Stimulated activated CD4-positive, alpha-beta T cell treated with anti-CD3 and anti-CD28 coated beads, TNF-alpha, amount 100 ng/mL, for 4 hours (primary cell): ENCODE measurements at places on chromosomes 5 and 9.

- no peak for DNase-seq
These were observed 94.7 kb upstream of the OSMR start for GRCh38 chr5:38751103-38751502.

DNA sequence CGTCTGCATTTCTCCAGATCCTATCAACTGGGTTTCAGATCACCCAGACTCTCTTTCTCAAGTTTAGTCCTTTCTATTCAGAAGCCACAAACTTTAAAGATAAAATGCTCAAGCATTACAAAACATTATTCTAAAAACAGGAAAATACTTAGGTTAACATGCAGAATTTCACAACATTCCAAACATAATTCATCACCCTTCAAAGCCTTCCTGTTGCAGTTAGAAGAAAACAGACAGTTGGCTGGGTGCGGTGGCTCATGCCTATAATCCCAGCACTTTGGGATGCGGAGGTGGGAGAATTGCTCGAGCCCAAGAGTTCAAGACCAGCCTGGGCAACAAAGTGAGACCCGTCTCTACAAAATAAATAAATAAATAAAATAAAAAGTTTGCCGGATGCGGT lies 7.7 kb upstream of the OCLN start:
- DNase-seq, result no peak

GRCh38 chr5:111892949-111893348 lies 136.0 kb upstream of the NREP start:
- DNase-seq, result no peak

DNA sequence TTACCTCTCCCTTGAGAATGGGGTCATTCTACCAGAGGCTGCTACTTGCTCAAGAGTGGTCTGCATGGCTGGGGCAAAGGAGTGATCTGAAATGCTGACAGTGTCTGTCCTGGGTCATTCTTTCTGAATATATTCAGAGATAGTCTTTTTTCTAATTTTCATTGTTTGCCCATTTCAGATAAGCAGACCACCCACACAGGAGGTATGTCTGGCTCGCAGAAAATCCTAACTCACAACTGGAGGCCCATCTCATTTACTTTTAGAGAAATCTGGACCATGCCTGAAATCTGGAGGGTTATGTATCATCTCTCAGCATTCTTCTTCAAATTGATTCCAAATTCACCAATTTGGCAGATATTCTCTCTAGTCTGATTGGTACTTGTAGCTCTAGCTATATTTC lies 227.6 kb downstream of the SEC61B start:
- DNase-seq, result no peak

DNA sequence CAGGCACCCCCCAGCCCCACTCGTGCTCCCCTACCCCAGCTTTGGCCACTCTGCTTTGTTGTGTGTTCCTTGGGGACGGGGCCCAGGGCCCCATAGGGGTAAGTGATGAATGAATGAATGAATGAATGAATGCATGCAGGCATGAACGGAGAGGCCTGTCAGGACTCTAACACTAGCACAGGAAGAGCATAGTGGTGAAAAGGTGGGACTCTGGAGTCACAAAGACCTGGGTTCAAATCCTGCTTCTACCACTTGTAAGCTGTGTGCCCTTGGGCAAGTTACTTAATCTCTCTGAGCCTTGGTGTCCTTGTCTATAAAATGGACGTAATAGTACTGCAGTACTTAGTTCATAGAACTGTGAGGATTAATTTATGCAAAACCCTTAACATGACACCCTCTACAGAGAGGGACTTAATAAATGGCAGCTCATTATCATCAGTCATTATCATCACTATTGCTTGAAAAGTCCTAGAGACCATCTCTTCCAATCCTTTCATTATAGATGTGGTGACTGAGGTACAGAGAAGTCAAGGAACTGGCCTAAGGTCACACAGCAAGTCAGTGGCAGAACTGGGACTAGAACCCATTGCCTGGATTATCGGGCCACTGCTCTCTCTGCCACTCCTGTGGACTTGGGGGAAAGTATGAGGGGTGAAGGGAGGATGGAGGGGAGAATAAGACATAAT lies 13.2 kb downstream of the ORM2 start:
- DNase-seq, result no peak

DNA sequence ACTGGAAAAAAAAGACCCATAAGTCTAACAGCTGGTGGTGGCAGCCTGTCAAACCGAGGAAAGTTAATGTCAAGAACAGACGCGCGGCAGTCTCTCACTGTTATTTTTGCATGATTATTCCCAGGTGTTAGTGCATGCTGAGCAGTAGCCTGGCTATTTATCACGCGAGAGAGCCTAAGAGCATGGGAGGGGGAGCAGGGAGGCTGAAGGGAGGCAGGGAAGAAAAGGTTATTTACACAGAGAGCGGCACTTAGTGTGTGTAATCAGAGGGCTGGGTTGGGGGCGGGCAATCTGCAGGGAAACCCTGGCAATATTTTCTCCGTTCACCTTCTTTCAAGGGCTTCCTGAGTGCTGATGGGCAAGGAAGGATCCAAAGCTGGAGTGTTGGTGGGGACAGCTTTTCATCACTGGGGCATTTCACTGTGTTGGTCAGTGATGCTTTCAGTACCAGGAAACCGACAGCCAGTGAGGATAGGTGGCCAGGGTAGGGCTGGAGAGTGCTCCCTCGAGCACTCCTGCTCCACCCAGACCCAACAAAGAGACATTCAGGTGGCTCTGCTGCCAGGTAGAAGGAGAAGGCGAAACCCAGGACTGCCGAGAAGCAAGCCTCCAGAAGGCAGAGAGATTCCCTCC lies 39.6 kb downstream of the ZNF608 start:
- DNase-seq, result no peak

GRCh38 chr9:23229890-23230317 lies 596.1 kb downstream of the ELAVL2 start:
- DNase-seq, result no peak

- DNase-seq, result no peak
These were observed 500.8 kb upstream of the WWC1 start for GRCh38 chr5:167790462-167791260.

DNA sequence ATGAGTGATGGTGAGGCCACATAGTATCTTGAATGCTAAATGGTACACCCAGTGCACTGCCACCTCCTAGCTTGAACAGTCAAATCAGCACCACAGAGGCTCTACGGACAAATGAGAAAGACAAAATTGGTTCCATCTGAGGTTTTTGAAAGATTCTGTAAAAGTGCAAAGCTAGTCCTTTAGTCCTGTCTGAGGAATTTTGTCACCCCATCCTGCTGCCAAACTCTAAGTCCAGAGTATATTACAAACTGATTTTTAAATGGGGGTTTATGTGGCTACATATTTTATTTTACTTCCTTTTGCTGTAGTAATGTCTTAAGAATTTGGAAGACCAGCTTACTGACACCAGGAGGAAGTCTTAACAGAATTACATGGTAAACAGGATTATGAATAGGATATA lies 7.7 kb downstream of the FREM1 start:
- DNase-seq, result no peak

GRCh38 chr5:14396737-14397136 lies 184.9 kb upstream of the OTULINL start:
- no peak for DNase-seq

- DNase-seq, result no peak
These were observed 661.6 kb downstream of the LRRC70 start for GRCh38 chr5:63240063-63240755.

DNA sequence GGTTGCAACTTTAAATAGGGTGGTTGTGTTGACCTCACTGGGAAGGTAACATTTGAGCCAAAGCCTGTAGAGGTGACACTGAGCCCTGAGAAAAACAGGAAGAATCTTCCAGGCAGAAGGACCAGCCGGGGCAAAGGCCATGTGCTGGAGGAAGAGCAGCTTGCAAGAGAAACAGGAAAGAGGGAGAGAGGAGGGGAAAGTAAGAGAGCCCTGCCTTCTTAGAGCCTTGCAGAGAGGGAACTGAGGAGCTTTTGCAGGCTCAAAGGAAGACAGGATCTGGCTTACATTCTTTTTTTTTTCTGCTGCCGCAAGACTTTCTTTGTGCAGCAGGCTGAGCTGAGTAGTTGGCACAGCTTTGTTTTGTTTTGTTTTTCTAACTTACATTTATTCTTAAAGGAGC lies 17.4 kb downstream of the C9orf153 start:
- DNase-seq, result no peak

GRCh38 chr9:123483191-123483803 lies 127.3 kb downstream of the CRB2 start:
- DNase-seq, result no peak

- no peak for DNase-seq
These were observed 28.2 kb downstream of the PSD2 start for GRCh38 chr5:139823757-139824355.

DNA sequence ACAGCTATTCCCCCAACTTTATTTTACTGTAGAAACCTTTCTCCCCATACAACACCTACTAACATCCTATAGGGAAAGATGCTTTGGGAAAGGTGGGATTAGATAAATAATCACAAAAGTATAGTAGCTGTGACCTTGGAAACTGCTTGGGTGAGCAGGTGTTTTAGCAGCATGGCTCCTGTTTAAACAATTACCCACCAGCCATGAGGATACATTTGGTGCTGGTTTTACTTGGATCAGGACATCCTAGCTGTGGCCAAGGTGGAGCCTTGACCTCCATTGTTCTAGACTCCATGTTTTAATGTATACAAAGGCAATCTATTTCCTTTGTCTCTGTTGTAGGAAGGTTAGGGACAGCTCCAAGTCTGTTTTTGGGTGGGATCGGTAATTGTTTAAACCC lies 56.8 kb upstream of the ALDH1B1 start:
- DNase-seq, result no peak

DNA sequence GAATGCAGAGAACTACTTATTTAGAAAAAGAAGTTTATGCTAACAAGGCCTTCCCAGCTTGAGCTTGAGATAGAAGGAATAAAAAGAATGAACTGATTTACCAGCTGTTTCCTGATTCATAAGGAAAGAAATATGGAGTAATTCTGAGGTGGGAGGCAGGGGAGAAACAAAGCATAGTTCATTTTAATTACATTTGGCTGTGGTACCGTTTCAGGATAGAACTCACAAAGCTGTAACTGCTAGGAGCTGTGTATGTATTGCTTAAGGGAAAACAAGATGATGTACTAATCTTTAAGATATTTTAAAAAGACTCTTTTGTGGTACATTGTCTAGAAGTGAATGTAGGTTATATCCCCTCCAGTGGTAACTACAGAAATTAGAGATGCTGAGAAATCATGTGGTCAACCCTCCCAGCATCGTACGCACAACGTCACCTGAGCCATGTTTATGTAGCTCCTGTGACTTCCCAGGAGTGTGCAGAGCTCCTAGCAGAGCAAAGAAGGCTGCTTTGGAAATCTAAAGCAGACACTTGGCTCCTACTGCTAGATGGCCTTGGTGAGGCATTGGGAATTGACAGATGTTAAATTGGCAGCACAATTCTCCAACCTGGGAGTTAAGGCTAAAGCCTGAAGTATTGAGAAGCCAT lies 208.3 kb upstream of the VLDLR start:
- DNase-seq, result no peak

- no peak for DNase-seq
These were observed 306.7 kb downstream of the NR2F1-AS1 start for GRCh38 chr5:93274291-93274690.

GRCh38 chr9:86178503-86178902 lies 79.1 kb upstream of the GOLM1 start:
- DNase-seq, result no peak

DNA sequence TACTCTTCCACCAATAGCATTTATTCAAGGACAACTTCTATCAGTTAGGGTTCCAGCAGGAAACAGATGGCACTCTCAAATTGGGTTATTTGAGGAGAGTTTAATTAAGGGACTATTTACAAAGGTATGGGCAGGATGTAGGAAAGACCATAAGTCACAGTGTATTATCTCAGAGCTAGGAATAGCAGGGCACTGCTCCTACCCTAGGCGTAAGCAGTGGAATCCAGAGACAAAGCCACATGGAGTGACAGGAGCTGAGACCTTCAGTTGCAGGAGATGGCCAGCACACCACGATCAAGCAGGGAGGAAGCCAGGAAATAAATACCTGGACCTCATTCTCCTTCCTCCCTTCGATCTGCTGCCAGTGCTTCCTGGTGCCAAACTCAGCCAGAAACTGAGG lies 274.9 kb upstream of the SLC30A5 start:
- DNase-seq, result no peak

GRCh38 chr9:88396836-88397577 lies 8.8 kb downstream of the SPIN1 start:
- no peak for DNase-seq

- no peak for DNase-seq
These were observed 180.1 kb upstream of the ELL2 start for GRCh38 chr5:96141749-96142148.

GRCh38 chr5:160020964-160021363 lies 12.0 kb downstream of the TTC1 start:
- no peak for DNase-seq

- no peak for DNase-seq
These were observed 343.1 kb upstream of the DAB2 start for GRCh38 chr5:39767916-39768315.

DNA sequence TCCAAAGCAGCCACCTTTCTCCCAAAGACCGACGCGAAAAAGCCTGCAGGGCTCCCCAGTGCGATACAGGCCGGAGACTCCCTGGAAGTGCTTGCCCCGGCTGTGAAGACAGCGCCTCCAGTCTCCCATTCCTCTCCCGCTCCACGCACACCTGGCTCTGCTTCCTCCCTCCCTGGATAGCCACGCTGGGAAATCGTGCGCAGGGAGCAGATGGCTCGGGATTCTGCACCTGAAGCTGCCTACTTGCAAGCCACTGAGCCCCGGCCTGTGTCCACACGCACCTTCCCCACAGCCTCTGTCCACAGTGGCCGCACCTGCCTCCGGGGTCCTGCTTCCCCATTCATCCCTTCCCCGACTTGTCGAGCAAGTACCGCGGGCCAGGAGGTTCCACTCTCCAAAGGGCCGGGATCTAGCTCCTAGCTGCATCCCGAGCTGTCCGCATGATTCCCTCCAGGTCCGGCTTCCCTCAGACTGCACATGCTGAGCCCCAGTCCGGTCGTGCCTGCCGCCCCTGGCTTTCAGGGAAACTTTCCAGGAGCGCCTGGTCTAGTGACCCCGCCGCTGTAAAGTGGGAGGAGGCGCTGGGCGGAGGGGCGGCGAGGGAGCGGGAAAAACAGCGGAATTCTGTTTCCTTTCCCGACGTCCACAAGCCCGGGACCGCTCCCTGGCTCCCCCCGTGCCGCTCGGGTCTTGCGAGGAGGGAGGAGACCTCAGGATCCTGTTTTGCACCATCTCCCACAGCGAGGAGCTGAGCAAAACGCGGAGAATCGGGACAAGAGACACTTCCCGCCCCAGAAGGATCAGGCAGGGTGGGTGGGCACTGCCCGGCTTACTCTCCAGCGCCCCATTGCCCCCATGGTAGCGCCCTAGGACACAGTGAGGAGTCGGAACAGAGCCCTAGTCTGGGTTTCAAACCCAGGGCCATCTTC lies 2.0 kb downstream of the SEMA6A start:
- DNase-seq, result no peak

DNA sequence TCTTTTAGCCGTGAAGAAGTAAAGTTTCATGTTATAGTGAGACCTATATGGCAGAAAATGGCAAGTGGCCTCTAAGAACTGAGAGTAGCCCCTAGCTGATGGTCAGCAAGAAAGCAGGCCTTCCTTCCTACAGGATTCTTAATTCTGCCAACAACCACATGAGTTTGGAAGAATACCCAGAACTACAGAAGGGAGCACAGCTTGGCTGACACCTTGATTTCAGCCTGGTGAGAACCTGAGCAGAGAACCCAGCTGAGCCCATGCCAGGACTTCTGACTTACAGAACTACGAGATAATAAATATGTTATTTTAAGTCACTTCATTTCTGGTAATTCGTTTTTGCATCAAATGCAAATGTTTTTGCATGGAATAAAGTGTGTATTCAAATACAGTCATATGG lies 5.9 kb upstream of the FBXL17 start:
- no peak for DNase-seq
